EL (cell line): ENCODE measurements at places on chromosomes 6 and 20.

DNA sequence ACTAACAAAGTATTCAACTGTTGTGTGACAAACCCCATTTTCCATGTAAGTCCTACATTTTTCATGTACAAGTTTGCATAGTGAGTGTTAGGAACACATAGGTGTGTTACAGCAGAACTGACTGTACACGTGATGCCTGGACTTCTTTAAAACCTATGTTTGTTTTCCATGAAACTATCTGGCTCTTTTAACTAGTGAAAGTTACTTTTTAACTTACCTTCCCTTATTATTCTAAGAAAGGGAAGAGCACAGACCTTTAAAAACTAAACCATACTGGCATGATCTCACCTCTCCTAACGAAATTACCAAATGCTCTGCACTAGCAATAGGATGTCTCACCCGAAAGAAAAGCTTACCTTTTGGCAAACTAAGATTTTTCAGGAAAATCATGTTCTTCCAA lies 87.8 kb downstream of the CENPW start:
- no peak for DNase-seq

GRCh38 chr6:139008117-139008516 lies 20.1 kb upstream of the REPS1 start:
- no peak for DNase-seq

DNA sequence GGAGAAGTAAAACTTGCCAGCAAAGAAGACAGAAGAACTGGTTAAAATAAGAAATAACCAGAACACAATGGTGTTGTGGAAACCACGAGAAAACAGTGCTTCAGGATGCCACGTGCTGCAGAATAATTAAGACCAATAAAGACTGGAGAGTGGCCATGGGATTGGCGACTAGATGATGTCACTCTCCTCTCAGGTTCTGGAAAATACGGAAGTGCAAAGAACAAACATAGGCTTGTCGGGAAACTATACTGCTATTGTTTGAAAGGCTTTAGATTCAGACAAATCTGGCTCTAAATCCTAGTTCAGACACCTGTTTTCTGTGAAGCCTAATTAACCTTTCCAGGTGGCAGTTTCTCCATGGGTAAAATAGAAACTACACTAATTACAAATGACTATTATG lies 138.4 kb upstream of the STXBP5 start:
- DNase-seq = no peak

- no peak for DNase-seq
These were observed 32.5 kb downstream of the PREP start for GRCh38 chr6:105370351-105370750.

- no peak for DNase-seq
These were observed 103.8 kb downstream of the CEBPB start for GRCh38 chr20:50294164-50295088.

DNA sequence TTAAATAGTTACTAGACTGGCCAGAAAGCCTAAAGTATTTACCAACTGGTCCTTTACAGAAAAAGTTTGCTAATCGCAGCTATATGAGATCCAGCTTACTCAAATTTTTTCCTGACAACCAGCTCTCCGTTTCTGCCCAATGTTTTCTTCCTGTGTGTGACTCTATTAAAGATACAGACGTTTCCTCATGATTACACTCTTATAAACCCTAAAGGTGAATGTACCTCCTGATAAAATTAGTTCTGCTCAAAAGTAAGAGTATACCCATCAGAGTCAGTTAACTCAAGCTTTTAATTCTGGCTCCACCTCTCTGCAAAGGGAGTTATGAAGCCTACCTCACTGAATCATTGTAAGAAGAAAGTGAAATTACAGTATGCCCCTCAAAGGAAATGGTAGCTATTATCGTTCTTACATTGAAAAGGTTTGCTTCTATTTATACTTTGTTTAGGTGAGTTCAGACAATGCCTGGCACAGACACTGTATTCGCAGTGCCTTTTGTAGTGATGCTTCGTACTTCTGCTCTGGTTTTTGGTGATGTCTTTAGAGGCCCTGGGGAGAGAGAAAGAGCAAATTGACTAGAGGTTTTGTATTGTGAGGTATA lies 10.2 kb upstream of the MROH8 start:
- DNase-seq = no peak
